ENCODE measurements at places on chromosomes 13 and 19.
A peak's percentile ranks its signal among the peaks of the same experiment; 100 is the strongest.

GRCh38 chr19:47226426-47227351 lies 4.3 kb downstream of the BBC3 start:
- DNase-seq: no peak

DNA sequence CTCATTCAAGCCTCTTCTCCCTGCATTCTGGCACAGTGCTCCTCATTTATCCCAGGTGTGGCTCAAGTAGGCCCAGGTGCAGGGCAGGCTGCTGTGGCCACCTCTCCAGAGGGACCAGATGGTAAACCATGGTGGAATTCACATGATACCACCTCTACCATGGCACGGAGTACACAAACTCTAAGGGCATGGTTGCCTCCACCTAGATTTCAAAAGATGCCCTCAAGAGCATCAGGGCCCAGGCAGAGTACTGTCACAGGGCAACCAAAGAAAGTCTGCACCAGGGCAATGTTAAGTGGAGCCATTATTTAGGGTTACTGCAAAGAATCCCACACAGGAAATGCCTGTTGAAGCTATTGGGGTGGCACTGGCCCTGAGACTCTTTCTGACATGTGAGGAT lies 647.1 kb upstream of the MIR17HG start:
- DNase-seq: no peak

DNA sequence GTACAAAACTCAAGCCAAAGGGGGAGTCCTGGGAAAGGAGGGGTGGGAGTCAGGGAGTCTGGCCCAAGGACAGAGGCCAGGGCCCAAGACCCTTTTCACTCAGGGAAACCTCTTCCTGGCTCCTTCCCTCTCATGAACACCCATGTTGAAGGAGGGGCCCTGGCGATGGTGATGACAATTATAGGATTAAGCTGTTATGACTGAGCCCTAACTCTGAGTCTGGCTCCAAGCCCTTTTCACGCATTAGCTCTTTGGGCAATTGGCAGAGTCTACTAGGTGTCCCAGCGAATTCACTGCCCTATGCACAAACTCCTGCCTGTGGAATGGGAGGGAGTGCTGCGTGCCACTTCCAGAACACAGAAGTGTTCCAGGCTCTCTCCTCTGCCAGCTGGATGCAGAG lies 20.7 kb downstream of the ZNF575 start:
- no peak for DNase-seq

DNA sequence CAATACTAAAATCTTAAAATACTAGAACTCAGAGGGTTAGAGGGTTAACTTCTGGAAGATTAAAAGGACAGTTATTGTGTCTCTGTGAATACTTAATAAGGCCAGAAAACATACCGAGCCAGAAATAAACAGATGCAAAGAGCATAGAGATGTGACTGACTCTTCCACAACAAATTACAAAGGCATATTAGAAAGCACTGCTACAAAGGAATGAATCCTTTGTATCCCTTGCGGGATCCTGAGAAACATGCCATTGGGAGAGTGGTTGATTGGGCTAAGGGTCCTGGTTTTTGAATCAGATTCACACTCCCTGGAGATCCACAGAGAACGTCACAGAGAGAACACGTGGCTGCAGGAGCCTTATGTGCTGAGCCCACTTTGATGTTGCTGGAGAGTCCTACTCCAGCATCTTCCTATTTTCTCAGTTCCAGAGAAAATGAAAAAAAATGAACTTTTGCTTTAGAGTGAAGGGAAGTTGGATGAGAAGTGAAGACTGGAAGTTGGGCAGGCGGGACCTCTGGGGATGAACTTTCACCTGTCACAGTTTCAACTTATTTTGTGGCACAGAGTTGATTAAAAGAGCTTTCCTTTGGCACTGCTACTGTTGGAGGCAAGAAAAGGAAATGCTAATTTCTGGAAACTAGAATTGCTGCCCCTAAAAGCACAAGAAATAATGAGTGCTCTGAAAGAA lies 309.9 kb downstream of the DCT start:
- no peak for DNase-seq

- no peak for DNase-seq
Measured at GRCh38 chr13:75480671-75481175, 1.2 kb downstream of the TBC1D4 start.

DNA sequence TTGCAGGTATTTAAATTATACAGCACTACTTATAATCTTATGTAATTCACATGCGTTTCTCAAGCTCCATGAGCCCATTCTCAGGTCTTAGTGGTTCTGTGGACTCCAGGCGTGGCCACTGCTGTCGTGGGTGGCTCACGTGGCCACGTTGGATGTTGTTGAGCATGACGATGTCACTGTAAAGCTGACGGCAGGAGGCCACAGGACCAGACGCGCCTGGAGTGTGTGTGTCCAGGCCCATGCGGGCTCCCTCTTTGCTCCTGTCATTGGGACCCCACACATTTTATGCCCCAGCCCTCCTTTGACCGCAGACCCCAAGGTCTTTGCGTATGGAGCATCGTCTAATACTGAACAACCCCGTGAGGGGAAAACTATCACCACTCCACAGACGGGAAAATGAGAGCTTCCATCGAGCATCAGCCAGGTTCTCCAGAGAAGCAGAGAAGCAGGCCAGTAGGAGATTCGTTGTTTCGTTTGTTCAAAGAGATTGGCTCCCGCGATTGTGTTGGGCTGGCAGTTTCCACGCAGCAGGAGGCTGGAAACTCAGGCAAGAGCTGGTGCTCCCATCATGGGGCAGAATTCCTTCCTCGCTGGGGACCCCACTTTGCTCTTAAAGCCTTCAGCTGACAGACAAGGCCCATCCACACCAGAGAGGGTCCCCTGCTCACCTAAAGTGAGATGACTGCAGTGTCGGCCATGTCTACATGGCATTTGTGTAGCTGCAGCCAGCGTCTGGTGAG lies 129.3 kb upstream of the SPACA7 start:
- no peak for DNase-seq

GRCh38 chr19:55579766-55580621 lies 654 bp downstream of the ZNF579 start:
- DNase-seq: no peak

DNA sequence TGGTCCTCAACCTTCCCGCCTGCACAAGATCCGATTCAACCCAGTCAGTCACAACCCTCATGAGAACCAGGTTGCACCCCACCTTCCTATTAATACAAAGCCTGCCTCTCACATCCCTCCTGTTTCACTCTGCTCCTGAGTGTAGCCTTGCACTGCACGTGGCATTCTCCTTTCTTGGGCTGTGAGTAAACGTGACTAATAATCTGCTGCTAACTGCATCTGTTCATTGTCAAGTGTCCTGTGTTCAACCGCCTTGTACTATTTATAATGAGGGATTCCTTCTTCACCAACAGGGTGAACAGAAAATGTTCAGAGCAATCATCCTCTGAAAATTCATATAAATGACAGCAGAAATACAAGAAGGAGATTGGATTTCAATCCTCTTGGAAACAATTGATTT lies 1608.2 kb downstream of the SLITRK5 start:
- no peak for DNase-seq

DNA sequence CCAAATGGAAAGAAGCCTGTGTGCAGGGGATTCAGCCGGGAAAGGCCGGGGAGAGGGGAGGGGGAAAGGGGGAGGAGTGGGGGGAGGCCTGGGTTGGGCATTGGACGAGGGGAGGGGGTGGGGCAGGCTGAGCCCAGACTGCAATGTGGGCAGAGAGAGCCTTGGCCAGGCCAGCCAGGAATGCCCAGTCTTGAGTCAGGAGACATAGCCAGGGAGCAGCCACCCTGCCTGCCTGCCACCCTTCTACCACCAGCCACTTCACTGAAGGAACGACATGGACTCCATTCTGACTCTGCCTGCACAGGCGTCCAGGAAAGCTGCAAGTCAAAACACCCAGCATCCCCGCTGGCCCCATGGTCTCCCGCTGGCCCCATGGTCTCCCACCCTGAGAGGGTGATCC lies 498 bp downstream of the PROZ start:
- DNase-seq: no peak

DNA sequence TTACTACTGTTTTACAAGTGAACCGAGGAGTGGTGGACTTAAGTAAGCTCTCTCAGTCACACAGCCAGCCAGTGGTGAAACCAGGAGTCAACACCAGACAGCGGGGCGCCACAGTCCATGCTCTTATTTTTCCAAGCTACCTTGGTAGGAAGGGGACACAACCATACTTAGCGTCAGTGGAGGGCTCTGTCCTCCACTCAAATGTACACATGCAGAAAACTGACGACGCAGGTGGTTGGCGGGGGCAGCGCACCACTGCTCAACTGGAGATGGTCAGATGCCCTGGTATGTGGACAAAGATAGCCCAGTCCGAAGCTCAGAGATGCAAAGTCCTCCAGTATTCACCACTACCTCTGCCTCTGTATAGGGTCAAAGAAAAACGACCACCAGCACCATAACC lies 1.1 kb downstream of the ZNF667 start:
- no peak for DNase-seq

DNA sequence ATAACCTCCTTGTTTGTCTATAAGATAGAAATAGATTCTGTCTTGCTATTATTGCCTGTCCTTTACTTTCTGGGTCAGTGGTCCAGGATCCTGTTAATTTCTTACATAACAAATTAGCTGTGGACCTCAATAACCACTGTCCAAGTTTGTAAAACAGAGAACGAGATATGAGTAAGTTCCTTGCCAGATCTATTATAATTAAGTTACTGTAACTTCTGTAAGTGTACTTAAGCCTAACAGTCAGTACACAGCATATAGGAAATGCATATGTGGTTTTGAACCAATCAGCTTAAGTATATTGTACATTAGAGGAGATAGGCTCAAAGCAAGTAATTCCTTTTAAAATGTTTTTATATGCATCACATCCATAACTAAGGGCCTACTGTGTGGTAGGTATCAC lies 34.9 kb downstream of the HTR2A start:
- no peak for DNase-seq

DNA sequence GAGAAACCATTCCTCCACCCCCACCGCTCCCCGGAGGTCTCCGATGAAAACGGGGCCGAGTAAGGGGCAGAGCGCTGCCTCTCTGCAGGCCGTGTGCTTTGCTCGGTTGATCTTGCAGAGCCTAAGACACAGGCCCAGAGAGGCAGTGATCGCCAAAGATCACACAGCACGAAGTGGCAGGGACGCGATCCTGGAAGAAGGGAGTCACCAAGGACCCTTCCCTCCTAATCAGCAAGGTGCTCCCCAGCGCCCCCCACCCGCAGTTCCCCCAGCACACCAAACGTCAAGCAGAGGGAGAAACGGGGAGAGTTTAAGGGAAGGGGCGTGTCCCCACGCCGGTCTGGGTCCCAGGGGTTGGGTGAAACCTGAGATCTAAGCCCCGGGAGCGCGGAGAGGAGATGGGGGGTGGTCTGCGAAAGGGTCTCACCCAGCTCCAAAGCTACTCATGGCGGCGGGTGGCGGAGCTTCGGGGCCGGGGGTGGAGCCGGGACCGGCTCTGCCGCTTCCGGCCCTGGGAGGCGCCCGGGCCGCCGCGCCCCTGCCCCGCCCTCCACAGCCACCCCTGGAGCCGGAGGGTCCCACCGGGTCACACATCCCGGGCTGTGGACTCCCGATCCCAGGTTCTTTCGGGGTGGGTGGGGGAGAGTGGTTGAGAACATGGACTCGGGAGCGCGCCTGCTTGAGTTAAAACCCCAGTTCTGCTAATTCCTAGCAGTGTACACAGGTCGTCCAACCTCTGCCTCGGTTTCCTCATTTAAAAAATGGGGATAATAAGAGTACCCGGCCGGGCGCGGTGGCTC lies at the start of gene EML2:
EML2 (minus strand) TSS at position 468 of the 800 bp plus-strand sequence; CDS start at position 447, 21 bp downstream.
- DNase-seq: peak; percentile 25

DNA sequence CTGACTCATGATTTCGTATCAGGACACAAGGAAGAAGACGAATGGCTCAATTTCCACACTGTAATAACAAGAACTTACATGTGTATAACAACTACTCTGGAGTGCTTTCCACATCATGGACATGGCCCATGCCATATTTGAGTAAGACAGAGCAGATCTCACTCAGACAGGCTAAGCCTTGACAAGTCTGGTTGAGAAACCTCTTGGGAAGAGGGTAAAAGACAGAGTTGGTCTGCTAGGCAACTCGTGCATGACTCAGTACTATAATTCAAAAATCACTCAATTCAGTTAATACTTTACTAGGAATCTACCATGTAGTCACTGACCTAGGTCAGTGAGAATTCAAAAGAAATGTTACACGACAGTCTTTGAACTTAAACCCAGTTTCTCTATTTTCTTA lies 5.7 kb upstream of the THSD1 start:
- DNase-seq: no peak

DNA sequence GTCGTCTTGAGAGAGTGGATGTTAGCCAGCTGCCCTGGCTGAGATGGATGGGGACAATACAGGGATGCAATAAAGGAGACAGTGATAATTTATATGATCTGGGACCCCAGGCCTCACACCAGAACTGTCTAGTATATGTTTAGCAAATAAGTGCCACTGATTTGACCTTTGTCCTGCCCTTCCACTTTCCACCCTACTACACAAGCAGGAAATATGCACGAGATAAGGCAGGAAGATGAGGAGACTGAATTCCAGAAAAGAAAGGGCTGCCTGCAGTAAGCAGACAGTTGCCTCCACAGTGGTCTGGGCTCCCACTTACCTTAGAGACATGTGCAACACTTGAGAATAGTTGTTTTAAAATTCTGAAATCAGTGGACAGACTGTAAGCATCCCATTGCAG lies 80.2 kb upstream of the ZNF91 start:
- no peak for DNase-seq

DNA sequence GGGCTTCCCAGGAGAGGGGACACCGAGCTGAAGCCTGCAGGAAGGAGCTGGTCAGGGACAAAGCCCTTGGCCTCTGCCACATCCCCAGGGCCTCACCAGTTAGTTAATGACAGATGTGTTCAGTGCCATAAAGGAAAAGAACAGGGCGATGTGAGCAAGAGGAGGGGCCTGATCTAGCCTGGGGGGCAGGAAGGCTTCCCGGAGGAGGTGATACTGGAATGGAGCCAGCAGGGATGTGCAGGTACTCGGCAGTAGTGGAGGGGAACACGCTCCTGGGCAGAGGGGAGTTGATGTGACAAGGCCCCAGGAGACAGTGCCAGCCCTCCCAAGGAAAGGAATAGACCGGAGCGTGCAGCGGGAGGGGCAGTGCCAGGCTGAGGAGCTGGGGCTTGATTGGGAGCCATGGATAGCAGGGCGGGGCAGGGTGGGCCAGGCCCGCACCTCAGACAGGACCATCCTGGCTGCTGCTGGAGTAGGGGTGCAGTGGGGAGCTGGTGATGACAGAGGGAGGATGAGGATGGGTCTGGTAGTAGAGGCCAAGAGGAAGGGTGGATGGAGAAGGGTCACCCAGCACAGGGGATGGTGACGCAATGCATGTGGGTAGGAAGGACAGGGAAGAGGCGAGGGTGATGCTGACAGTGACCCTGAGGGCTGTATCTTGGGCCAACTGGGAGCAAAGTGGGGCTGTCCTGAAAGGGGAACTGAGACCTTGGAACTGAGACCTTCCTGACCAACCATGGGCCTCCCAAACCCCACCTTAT lies 4.1 kb downstream of the C19orf33 start:
- no peak for DNase-seq
